Putamen (tissue), 1 donor: ENCODE measurements at places on chromosomes 5 and 9.
A peak's percentile ranks its signal among the peaks of the same experiment; 100 is the strongest.

DNA sequence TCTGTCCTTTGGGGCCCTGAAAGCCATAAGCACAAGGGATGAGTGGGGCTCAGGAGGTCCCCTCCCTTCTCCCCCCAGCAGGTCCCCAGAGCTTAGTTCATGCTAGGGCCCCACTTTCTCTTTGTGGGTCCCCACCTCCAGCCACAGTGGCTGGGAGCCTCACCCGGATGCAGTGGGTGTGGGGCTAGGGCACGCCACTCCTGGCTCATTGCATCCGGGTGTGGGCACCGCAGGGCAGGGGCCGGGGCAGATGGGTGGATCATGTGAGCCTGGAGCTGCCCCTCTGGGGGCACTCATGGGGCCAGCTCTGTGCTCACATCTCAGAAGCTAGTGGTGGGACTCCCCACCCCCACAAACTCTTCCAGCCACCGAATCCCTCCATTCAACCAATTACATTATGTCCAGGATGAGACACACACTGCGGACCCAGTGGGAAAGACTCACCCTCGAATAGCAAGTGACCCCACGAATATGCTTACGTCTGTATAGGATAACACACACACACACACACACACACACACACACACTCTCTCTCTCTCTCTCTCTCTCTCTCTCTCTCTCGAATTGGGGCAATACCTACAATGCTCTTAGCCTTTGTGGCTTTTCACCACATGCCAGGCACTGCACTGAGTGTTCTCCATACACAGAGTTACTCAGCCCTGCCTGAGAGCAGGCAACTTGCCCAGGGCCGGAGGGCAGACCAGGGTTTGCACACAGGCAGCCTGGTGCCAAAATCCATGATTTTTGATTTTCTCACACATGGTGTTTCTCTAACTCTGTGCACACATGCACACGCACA is 16.8 kb upstream of the PHYKPL start:
- DNase-seq, result no peak

DNA sequence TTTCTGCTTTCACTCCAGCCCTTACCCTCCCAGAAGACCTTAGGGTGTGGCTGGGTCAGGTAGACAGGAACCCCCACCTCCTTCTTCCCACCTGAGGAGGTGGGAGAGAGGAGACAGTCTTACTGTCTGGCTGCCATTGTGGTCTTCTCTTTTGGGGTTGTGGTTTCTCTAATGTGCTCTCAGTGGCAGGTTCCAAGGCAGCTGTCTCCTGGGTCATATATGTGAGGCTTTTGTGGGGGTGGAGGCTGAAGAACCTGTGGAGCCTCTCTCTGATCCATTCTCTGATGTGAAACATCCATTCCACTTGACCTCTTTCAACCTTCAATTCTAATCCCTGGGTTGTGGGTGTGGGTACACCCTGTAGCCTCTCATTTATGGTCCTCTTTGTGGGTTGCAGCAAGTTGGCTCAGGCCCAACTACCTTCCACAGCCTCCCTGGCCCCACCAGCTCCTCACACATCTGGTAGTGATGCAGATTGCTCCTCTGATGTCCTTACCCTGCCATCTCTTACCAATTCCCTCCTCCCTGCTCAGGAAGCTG is 118.4 kb downstream of the CEP120 start:
- DNase-seq, result no peak

GRCh38 chr5:38612851-38613250 is 56.4 kb upstream of the LIFR start:
- DNase-seq, result no peak

DNA sequence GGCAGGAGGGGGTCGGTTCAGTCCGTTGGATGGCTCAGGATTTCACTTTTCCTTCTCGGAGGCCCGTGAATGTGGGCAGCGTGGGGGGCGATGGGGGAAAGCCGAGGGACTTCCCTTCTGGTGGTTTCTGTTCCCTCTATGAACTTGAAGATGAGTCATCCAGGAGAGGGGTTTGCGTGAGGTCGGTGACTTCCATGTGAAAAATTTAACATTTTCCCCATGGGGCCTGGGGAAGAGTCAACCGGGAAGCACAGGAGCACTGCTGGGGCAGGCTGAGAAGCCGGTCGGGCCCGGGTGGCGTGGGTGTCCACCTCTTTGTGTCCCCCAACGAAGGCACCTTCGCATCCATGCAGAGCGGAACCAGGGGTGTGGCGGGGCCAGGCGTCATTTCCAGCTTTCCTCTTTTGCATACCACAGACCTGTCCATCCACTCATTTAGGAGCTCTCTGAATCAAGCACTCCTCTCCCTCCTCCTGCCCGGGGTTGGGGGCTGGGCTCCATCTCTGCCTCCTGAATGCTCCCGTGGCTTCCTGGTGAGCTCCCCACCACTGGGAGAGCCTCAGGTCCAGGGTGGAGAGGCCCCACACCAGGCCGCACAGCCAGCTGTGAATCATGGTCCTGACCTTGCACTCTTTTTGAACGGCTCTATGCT is 68.4 kb downstream of the ANKRD33B start:
- DNase-seq, result no peak

DNA sequence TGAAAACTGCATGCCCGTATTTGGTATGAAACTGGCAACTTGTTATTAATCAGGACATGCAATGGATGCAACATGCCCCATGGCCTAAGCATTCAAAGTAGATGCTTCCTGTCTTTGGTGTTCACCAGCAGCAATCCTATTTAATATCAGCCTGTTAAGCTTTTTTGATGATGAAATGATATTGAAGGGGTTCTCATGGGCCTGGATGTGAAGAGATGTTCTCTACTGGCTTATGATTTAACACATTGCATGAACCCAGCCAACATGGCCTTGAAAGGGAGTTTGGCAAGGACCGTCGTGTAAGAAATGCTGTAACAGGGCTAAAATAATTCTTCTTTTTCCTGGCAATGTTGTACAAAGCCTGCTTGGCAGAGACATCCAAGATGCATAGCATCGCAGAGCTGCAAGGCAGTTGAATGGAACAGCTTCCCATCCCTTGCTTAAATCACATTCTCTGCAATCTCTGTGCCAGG is 111.2 kb downstream of the SMARCA2 start:
- no peak for DNase-seq

DNA sequence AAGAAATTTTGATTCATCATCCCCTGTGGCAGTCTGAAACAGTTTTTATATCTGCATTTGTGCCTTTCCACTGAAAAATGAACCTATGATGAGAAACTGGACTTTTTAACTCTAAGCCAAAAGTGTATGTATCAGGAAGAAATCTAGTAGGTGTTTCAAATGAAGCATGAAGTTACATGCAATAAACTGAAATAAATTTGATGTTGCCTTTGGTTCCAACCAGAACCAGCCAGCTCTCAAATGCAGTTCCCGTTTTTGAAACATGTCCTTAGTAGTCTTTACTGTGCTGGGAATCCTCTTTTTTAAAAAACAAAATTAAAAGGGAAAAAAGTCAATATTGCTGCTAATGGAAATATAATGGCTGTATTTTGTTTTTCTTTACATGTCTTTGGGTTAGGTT is 43.9 kb downstream of the HACD4 start:
- DNase-seq, result no peak

DNA sequence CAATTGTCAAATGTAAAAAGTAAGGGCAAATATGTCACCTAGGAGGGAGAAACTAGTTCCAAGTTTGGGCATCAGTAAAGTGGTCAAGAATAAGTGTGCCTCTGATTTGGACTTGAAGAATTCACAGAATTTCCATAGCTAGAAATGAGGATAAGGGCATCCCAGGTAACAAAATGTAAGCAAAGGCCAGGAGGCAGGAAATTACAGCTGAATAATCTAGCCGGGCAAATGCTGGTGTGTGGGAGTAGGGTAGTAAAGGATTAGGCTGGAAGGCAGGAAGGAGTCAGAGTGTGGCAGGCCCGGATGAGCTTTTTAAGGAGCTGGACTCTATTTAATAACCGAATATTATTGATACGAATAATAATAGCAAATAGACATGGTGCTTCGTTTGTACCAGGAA is 144.9 kb upstream of the EGFLAM start:
- no peak for DNase-seq

DNA sequence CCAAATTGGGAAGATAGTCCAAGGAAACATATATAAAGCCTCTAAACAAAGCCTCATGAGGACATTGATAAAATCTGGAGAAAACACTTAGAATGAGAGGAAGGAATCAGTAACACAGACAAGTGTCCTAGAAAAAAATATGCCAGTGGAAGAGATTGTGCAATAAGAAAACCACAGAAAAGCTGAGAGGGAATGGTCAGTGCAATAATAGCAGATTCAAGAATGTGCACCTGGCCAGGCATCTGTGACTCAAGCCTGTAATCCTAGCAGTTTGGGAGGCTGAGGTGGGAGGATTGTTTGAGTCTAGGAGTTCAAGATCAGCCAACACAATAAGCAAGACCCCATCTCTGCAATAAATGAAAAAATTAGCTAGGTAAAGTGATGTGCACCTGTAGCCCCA is 691.2 kb upstream of the CDH6 start:
- DNase-seq, result no peak

GRCh38 chr9:37747271-37747753 is 6.3 kb upstream of the TRMT10B start:
- DNase-seq, result peak; percentile 53

DNA sequence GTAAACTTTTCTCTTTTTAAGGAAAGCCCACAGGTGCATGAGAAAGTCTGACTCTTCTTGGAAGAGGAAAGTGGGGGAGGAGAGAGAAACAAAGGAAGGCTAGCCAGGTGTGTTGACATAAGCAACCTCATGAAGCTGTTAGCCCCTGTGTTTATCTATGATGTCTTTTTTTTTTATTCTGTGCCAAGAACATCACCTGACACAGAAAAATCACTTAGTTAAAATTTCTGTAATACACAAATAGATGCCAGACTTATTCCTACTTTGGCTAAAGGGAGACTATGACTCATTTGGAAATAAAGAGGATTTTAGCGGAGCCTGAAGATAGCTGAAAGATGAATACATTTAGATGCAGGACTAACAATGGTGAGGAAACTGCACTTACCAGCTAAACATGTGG is 58.3 kb downstream of the BAAT start:
- no peak for DNase-seq

DNA sequence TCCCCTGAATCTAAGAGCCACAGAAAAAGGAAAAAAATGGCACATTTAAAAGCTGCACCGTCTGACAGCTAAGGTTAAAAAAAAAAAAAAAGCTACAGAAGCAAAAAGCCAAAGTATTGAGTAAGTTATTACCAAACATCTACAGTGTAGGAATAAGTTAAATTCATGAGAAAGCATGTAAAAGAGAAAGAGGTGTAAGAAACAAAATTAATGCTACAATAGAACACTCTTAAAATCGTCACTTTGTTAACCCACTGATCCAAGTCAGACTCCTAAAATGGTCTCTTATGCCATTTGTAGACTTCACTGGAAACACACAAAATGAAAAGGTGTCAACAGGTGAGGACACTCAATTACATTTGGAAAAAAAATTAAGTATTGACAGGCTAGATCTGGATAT is 120.2 kb downstream of the SSBP2 start:
- no peak for DNase-seq

DNA sequence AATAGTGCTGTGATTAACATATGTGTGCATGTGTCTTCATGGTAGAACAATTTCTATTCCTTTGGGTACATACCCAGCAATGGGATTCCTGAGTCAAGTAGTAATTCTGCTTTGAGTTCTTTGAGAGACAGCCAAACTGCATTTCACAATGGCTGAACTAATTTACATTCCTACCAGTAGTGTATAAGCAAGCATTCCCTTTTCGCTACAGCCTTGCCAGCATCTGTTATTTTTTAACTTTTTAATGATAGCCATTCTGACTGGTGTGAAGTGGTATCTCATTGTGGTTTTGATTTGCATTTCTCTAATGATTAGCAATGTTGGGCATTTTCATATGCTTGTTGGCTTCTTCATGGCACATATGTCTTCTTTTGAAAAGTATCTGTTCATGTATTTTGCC is 308.5 kb downstream of the ARRDC3 start:
- no peak for DNase-seq

GRCh38 chr5:131364507-131365050 is 100.7 kb downstream of the CDC42SE2 start:
- DNase-seq, result no peak

- DNase-seq, result no peak
Measured at GRCh38 chr9:5922192-5922591, 31.5 kb downstream of the MLANA start.

GRCh38 chr9:33265211-33265865 is 489 bp downstream of the CHMP5 start:
- DNase-seq, result no peak

DNA sequence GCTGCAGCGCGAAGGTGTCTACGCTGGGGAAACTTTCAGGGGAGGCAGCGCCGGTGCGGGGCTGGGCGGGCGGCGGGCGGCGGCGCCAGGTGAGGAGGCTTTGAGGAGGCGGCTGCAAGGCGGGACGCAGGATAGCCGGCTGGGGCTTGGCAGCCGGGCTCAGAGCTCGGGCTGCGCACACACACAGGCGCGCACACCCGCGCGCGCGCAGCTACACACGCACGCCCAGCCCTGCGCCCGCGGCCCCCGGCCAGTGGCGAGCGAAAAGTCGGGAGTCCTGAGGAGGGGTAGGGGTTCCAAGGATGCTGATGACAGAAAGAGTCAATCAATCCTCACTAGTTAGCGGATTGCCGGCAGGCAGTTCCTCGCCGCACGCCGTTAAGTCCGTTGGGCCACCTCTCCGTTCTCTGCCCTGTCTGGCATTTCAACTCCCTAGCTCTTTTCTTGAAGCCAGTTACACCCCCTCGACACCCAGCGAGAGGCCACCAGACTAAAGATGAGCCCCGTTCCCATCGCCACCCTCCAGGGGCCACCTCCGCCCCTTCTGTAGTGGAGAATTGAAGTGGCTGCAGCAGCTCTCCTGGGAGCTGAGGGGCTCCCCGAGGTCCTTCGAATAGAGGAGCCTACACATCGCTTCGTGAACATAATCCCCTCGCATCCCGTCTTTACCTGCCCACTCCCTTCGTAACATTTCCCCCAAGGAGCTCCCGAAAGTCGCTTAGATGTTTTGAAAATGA is 1640.3 kb upstream of the C9orf72 start:
- no peak for DNase-seq

- DNase-seq, result no peak
Measured at GRCh38 chr5:15594977-15595568, 95.1 kb downstream of the FBXL7 start.

DNA sequence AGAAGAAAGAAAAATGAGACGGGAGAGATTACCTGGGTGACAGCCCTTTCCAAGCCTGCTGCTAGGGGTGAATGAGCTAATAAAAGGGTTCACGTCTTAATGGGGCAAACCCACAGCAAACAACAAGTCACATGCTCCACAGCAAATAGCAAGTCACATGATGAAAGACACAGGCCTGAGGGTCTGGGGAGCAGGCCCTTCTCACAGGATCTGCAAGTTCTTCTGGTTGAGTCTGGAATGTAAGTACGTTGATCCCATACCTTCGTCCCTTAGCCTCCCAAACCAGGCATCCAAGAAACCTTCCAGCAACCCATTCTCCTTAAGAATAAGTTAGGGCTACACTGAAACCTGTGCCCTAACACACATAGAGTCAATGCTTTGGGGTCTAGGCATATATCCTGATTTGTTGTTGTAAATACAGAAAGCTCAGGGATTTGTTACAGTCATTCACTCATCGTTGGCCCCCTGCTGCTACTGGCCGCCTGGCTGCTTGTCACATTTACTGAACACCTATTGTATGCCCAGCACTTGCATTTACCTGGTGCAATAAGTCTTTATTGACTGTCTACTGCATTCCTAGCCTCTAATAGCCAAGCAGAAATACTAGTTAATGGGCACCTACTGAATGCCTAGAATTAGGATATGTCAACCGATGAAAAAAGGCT is 43.3 kb upstream of the MSX2 start:
- DNase-seq, result no peak
